ENCODE measurements at places on chromosomes 7 and 10.

DNA sequence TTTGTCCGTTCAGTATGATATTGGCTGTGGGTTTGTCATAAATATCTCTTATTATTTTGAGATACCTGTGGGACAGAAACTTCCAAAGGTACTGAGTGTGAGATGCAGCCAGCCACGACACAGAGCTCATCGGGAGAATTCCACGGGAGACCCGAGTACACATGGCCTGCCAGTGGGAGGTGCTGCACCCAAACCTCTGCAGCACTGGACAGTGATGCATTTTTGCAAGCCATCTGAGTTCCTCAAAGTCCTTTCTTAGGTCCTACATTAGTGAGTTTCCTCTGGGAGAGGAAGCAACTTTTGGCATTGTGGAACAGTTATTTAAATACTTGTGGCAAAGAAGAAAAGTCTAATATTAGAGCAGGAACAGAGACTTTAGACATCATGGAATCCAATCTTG, 77.5 kb downstream of the ARID5B start:
- no peak for DNase-seq

GRCh38 chr10:53223851-53224250, 451.3 kb upstream of the MBL2 start:
- DNase-seq: no peak

DNA sequence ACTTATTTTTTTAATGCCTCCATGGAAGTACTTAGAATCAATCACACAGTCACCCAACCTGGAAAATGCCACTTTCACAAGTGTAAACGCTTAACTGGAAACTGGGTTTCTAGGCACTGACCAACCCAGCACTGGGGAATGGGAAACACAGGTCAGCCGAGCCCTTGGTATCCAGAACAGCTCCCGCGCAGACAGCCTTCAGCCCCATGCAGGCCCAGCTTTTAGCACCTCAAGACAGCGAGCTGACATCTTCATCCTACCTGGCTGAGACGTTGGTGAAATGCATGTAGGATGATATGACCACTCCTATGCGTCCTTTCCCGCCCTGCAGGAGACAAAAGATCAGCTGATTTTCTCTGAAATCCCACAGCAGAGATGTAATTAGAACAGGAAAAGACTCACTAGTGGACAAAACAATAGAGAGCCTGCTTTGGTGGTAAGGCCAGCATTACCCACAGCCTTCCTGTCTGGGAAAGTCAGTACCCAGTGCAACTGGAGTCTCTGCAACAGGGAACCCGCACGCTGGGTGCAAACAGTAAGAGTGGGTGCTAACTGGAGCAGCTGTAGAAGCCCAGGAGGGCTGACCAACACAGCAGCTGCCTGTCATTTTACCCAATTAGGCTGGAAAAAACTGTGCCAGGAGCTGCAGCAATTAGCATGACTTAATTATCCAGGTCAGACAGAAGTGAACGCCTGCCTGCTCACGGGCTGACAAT, 153.7 kb downstream of the TNS3 start:
- DNase-seq: no peak

GRCh38 chr7:55052741-55053427, 34.1 kb downstream of the EGFR start:
- peak; percentile 35 for DNase-seq

DNA sequence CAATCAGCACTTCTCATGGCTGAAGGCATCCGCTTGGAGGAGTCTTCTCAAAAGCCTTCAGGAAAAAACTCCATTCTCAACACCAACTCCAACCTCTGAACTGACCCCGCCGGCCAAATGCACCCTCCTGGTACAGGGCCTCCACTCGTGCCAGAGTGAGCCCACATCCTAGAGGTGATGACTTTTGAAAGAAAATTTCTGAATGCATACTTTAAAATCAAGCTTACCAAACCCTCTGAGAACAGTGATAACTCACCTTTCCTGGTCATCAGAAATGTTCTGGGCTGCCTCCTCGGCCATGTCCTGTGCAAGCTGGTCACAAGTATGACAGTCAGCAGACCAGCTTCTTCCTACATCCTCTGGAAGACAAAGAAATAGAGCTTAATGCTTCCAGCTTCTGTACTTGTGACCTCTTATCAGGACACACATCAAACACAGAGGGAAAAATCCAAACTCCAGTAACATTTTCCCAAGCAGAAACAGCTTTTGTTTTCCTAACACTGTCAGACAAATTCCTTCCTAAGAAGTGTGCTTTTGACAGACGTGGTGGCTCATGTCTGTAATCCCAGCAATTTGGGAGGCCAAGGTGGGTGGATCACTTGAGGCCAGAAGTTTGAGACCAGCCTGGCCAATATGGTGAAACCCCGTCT, at the start of gene PKD1L1:
Gene PKD1L1 (minus strand): TSS at position 326 of the 650 bp plus-strand sequence. CDS start 26 bp downstream, at position 300.
- DNase-seq: no peak

DNA sequence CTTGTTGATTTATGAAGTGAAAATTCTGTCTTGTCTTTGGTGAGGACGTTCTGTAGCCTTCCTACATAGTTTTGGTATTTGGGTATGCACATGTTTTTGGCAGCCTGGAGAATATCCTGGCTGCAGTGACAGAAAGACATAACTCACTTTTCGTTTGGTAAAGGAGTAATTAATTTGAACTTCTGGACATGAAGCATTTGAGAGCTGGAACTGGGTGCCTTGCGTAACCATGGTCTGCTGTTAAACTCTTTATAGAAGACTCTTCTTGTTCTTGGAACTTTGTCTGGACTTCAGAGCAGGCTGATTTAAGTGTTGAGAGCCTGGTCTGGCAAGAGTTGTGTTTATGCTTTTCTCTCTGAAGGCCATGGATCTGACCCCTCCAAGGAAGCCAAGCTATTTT, 231.3 kb downstream of the LRMDA start:
- no peak for DNase-seq

- no peak for DNase-seq
These were observed 50.8 kb upstream of the KLF6 start for GRCh38 chr10:3835770-3836169.

DNA sequence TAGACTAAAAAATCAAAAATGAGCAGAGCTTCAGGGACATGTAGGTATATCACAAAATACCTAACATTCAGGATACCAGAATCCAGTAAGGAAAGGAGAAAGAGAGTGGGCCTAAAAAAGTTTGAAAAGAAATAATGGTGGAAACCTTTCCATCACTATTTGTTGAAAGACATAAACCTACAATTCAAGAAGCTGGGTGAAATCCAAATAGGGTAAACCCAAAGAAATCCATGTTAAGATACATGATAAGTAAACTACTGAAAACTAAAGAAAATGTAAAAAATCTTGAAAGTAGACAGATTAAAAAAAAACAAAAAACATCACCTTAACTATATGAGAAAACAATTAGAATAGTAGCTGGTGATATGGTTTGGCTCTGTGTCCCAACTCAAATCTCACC, 76.7 kb upstream of the COMTD1 start:
- DNase-seq: no peak

DNA sequence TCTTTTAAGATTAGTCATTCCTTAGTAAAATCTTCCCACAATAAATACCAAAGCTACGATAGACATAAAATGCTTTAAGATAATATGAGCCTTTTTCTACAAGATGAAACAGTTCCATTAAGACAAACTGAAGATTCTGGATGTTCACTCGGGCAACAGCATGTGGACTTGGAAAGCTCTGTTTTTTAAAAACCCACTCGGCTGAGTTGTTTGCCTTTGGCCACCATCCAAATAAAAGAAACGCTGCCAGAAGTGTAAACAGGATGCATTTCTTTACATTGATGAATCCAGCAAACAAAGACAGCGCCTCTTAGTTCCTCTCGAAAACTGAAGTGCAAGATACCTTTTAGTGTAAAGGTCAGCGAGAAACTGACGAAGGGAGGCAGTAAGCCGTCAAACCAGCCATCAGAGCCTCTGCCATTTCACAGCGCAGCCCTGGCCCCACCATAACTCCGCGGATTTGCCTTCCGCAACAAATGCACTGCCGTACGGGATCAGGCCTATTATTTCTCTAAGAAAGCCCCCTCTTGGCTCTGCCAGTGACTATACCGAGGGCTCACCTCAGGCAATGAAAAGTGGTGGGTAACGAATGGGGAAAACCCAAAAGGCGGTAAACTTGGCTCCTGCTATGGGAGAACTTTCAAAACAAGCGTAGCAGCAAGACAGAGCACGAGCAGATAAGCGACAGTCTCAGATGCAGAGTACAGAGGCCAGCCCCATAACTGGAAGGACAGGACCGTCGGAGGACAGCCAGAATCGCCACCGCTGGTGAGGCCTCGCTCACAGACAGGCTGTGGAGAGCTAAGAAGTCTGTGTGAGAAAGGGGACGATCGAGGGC, 41.4 kb downstream of the GNA12 start:
- no peak for DNase-seq

DNA sequence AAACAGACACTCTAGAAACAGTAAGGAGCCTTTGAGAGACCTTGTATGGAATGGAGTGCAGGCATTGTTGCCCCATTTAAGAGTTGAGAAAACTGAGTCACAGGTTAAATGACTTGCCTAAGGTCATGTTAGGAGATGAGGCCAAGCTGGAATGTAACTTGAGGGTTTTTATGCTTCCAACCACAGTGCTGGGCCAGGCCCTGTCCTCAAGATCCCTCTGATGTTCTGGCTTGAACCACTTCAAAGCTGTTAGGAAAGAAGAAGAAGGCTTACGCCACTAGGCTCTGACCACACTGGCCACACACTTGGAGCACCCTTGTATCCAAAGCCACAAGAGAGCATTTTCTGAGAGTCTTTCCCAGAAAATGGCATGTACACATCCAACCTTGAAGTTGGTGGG, 42.7 kb downstream of the PLAU start:
- no peak for DNase-seq

DNA sequence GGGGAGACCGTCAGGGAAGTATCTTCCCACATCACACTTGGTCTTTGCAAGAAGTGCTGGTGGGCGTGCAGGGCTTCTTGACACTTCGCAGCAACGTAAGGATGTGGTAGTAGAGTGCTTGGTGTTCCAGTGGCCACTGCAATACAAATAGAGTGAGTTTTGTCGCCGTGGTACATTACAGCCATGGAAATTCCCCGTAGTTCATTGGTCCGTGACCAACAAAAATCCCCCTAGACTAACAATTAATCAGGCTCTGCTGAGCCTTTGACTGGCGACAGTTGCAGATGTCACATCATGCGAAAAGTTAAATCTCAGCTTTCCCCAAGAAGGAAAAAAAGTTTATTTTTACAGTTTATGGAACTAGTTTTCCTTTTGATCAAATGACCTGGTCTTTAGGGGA, 134.7 kb downstream of the MGMT start:
- DNase-seq: no peak

All from kidney epithelial cell (primary cell).